Activated T-cell treated with anti-CD3 and anti-CD28 coated beads for 48 hours (primary cell): ENCODE measurements at places on chromosomes 4 and X.

DNA sequence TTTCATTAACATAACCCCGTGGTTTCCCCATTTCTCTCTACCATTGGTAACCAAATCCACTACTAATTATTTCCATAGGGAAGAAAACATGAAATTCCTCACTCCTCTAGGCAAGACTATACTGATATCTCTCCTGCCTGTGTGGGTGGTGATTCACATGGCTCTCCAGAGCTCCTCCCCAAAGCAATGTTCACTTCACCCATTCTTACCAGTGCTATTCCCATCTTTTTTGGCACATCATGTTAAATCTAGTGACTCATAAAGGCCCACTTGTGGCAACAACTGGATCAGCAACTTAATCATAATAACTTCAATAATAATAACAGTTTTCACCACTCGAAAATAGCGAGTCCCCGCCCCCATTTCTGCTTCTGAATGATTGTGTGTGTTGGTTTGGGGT, 6.1 kb upstream of the HCCS start:
- no peak for DNase-seq

GRCh38 chr4:148053298-148054003, 321.6 kb downstream of the ARHGAP10 start:
- DNase-seq: no peak

DNA sequence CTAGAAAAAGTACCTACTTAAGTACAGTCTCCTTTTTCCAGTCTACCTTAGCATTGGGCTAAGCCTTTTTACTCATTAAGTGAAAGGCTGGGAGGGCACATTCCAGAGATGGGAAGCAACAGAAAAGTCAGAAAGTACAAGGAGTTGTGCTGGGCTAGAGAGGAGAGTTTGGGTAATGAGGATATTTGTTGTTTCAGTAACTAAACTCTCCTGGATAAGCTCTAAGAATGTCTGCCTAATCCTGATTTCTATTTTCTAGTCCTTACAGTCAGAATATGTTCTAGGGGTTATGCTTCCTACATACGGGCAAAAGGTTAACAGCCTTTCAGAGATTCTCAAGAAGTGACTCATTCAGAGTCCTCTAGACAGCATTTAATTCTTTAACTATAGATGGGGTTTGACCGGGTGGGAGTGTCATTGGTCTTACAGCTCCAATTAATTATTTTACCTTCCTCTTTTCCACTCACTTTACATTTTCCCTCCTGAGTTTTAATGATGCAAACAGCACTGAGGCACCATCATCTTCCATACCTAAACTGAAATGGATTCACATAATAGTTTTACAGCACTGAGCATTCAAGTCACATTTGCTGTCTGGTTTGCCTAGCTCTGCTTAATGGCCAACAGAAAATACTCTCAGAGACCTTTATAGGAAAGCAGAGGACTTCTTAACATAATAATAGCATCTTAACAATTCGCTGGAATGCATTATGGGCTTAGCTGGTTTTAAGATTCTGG, 42.9 kb downstream of the USP26 start:
- no peak for DNase-seq

DNA sequence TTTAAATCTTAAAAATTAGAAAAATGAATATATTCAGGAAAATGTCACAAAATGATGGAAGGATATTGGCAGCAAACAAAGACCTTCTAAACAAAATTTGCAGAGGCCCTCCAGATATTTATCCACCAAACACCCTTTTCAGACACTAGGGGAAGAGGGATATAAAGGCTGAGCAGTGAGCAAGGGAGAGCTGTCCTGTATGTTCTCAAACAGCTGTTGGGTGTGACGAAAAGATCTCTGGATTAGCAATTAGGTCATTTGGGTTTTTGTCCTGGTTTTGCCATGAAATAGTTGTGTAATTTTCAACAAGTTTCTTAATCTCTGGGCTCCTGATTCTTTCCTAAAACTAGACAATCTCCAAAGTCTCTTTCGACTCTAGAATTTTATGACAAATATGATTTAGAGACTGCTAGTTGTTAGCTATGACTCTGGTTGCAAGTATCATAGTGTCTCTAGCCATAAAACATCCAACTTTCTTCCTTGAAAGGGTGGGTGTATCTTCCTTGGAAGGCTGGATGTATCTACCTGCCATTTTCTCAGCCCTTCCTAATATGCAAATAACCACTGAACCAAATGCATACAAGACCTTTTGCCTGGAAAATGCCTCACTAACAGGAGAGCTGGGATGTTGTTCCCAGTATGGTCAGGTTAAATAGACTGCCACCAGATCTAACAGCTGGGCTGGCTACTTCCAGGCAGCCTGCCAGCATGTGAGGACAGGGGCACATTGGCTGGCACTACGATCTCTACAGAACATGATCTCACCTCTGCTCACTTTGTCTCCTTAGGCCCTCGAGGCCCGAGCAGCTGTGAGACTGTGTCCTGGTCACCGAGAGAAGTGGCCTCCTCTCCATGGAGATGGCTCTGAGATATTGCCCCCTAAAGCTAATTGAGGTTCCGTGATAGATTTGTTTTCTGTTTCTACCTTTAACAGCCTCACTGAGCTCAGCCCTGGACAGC, 225.5 kb upstream of the JADE1 start:
- no peak for DNase-seq

GRCh38 chr4:123361195-123361861, 35.3 kb upstream of the SPRY1 start:
- DNase-seq: no peak

DNA sequence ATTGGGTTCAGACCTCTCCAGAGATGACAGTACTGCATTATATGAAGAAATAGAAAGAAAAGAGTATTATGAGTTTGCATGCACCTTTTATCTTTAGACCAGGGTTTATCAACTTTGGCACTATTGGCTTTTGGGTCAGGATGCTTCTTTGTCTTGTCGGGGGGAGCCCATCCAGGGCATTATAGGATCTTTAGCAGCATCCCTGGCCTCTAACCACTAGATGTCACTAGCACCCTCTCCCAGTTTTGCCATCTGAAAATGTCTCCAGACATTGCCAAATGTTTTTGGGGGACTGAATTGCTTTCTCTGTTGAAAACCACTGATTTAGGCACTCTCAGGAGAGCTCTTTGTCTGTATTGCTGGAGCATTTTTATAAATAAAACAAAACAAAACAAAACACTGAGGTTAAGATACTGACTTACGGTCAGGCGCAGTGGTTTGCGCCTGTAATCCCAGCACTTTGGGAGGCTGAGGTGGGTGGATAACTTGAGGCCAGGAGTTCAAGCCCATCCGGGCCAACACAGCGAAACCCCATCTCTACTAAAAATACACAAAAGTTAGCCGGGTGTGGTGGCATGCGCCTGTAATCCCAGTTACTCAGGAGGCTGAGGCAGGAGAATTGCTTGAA, 23.6 kb downstream of the CA5B start:
- DNase-seq: no peak

GRCh38 chr4:151786158-151786495, 25.3 kb upstream of the GATB start:
- DNase-seq: no peak

- DNase-seq: no peak
Measured at GRCh38 chr4:136863756-136864155, 668.5 kb downstream of the PCDH18 start.

DNA sequence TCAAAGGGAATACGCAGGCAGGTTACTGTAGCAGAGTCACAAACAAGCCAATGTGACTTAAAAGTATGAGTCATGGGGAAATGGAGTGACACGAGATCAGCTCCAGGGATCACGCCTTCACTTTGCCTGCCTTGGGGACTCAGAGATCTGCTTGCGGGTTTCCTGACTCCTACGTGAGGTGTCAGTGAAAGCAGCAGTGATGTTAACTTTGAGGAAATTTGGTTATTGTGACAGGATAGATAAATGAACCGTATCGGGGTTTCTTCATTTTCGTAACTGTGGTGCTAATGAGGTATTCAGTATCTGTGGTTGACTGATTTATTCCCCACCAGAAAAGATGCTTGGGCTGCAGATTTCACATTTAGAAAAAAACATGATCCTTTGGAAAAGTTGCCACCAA, 383.3 kb upstream of the ZFP42 start:
- DNase-seq: no peak
